Fibroblast of the aortic adventitia (primary cell): ENCODE measurements at places on chromosomes 5 and 9. TPM values are rescaled to one million over a fixed set of nuclear protein-coding genes. Genes with fewer than 3 reads are reported as not detected.

The PCDHGA5 gene
- total RNA-seq, result 1.7 and 3.5 TPM in 2 replicates

The KCNN2 gene
- total RNA-seq, result not detected in 2 replicates

The PELO gene
- 9.2 and 18.9 TPM in 2 replicates for total RNA-seq

The LURAP1L gene
- 47.5 and 48.2 TPM in 2 replicates for total RNA-seq

The CNTLN gene
- 25.8 and 27.2 TPM in 2 replicates for total RNA-seq

The ADAMTS13 gene
- total RNA-seq, result 1.4 and 2.1 TPM in 2 replicates

The GALNT12 gene
- 24.9 and 138 TPM in 2 replicates for total RNA-seq

The CYLC2 gene
- total RNA-seq, result not detected in 2 replicates

The PCDHGA10 gene
- total RNA-seq, result 10.6 and 22.2 TPM in 2 replicates
